ENCODE measurements at places on chromosomes 5 and 9.
A peak's percentile ranks its signal among the peaks of the same experiment; 100 is the strongest.

DNA sequence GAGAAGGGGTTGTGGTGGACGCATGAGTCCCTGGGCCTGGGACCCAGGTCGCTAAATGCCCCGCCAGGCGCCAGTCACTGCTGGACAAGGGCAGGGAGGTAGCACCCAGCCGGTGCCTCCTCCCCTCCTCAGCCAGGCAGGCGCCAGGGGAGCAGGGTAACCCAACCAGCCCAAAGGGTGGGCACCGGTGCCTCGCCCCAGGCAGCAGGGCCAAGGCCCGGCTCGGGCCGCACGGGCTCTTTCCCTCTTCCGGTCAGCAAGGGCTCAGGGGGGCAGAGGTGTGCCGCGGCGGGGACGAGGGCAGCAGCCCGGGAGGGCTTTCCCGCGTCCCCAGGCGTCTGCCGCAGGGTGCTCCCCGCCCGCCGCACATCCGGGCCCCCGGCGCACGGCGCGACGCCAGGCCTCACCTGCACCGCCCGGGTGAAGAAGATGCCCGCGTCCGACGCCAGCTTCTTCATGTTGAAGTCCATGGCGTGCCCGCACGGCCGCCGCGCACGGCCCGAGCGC is 393 bp downstream of the SH3GLB2 start:
- peak; percentile 42 for DNase-seq

- no peak for DNase-seq
These were observed 521.0 kb upstream of the WWC1 start for GRCh38 chr5:167770461-167770860.

- no peak for DNase-seq
These were observed 64.4 kb downstream of the UGCG start for GRCh38 chr9:111961009-111961408.

DNA sequence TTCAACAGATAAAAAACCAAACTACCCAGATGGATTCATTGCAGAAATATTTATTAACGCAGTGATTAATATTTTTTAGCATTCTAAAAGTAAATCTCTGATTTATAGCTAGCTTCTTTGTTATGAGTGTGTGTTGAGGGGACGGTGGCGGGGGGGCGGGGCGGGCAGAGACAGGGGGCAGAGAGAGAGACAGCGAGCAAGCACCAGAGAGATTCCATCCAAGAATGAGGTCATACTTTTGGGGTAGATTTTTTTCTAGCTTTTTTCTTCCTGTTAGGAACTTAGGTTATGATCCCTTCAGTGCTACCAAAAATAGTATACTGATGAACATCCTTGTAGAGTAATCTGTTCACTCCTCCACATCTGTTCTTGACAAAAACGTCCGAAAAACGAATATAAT is 500 bp upstream of the ZNF883 start:
- DNase-seq, result no peak

DNA sequence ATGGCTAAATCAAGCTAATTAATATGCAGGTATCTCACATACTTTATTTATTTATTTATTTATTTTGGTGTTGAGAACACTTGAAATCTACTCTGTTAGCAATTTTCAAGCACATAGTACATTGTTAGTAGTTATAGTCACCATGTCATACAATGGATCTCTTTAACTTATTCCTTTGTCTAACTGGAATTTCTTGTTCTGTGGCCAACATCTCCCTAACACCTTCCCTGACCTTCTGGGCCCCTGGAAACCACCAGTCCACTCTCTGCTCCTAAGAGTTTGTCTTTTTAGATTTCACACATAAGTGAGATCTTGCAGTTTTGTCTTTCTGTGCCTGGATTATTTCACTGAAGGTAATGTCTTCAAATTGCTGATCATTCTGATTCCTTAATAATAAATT is 229.1 kb downstream of the SEMA5A start:
- no peak for DNase-seq

- no peak for DNase-seq
These were observed 283.7 kb upstream of the IRX4 start for GRCh38 chr5:2166306-2166978.

DNA sequence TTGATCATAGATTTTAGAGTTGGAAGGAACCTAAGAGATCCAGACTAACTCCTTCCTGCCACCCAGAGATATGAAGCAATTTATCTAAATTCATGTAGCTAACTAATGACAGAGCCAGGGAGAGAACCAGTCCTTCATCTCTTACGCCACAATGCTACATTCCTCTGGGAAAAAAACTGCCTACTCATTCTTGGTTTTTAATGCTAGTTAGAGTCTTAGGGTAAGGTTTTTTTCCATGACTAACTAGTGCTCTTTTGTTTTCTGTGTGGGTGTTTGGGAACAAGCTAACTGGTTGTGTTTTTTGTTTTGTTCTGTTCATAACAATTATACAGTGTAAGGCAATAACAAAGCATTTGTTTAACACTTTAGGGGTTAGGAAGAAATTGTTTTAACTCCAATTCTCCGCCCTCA is 52.4 kb downstream of the SLC44A1 start:
- DNase-seq, result no peak

- no peak for DNase-seq
These were observed 200.8 kb downstream of the DAB2IP start for GRCh38 chr9:121852241-121852640.

- DNase-seq, result no peak
These were observed 75.4 kb upstream of the CPLX2 start for GRCh38 chr5:175795959-175796358.

- DNase-seq, result no peak
These were observed 67.8 kb downstream of the FGF1 start for GRCh38 chr5:142618130-142618523.

GRCh38 chr9:101706997-101707396 is 31.4 kb downstream of the GRIN3A start:
- DNase-seq, result no peak

- no peak for DNase-seq
These were observed 3.8 kb upstream of the CCDC192 start for GRCh38 chr5:127699416-127699815.

DNA sequence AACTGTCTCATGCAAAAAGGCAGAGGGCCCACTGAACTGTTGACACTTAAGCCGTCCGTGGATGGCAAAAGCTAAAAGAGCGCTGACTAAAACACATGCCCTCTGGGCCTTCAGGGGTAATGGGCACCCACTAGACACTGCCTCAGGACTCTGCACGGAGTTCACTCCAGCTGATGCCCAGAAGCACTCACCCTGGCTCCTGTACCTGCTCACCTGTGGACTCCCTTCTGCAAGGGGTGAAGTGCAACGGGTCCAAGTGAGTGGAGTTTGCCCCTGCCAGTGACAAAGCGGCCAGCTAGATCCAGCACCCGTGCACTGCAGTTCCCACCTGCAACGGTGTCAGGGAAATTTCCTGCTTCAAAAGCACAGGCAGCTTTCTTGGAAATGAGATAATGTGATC is 50.2 kb downstream of the SLC1A1 start:
- no peak for DNase-seq

- DNase-seq, result no peak
These were observed 10.0 kb downstream of the TCF7 start for GRCh38 chr5:134124289-134125038.

GRCh38 chr9:96751815-96752214 is 26.1 kb downstream of the ZNF510 start:
- DNase-seq, result no peak

GRCh38 chr5:174424219-174425053 is 299.9 kb upstream of the MSX2 start:
- no peak for DNase-seq

GRCh38 chr9:27851858-27852257 is 278.6 kb upstream of the C9orf72 start:
- no peak for DNase-seq

DNA sequence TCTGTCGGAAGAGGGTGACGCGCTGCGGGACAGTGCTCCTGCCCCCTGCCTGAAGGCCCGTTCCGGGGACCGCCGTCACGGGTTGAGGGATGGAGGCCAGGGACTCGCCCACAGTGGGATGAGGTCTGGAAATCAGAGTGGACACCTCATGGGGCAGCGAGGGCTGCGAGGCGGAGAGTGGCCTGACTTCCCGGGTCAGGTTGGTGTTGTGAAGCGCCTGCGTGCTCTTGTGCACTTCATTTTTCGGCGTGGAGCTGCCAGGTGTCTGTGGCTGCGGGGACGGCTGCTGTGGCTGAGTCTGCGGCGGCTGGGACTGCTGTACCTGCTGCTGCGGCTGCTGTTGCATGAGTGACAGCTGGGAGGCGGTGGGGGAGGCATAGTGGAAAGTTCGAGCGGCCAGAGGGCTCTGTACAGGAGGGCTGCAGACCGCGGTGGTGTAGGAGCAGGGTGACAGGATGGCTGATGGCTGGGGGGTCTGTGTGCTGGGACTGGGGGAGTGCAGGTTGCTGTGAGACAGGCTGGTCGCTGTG is 434.1 kb downstream of the HCN1 start:
- DNase-seq, result peak; percentile 23

- DNase-seq, result no peak
These were observed 65.5 kb upstream of the SMIM32 start for GRCh38 chr5:136258463-136258862.

- DNase-seq, result no peak
These were observed 31.5 kb upstream of the MVB12B start for GRCh38 chr9:126295082-126295477.

DNA sequence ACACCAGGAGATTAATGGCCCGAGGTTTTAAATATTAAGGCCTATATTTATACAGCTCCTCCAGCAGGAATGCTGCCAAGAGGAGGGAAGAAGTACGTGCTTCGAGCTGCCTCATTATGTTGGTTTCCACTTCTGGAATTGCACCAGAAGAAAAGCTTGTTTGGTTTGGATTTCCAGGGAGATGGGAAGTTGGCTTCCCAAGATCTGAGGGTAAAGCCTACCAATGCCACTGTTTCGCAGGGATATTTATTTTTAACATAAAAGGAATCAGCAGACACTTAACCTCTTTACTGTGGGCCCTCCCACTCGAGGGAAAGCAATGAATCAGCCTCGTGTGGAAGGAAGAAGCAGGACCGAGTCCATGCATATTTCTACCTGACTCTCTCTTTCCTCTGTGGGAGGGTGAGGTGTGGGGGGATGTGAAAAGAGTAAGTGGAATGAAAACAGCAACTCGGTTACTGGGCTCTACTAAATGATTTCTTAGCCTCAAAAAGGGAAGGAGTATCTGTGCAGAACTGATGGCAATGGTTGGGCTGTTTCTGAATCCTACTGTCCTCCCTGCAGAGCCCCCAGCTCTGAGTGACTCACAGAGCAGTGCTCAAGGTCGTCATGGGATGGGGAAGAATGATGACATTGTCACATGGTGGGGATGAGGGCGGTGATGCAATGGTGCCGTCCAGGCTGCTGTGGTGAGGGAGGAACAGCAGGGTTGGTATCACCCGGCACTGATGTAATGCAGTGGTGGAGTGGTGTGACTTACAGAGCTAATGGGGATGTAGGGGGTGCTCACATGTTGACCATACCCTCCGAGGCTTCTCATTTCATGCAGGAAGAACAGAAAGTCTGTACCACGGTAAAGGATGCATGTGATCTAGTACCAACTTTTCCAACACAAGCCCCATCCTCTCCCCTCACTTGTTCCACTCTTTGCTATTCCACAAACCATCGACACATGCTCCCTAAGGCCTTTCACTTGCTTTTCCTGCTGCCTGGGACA is 215.0 kb upstream of the PANK3 start:
- DNase-seq, result no peak

DNA sequence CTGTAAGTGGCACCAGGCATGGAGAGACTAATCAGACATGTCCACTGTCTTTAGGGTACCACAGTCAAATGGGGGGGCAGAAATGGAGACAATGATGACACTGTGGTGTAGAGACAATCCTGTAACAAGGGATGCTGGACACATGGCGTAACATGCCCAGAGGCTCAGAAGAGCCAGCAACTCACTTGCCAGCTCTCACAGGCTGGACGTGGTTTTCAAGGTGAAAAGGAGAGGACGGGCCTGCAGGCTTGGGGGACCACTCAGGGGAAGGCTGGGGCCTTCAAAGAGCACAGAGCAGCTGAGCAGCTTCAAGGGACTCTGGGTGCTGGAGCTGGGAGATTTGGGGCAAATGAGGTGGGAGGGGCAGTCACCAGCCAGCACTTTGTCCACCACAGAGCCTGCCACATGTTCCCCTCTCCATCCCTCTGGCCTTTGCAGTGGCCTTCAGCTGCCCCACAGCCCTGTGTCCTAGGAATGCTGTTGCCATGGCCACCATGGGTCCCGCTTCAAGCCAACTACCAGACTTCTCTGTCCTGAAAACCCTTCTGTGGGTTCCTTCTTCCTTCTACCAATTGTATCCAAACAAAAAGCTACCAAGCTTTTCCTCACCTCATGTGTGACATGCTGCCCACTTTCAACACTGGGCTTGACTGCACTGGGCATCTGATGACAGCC is 140.4 kb downstream of the GABBR2 start:
- DNase-seq, result no peak

DNA sequence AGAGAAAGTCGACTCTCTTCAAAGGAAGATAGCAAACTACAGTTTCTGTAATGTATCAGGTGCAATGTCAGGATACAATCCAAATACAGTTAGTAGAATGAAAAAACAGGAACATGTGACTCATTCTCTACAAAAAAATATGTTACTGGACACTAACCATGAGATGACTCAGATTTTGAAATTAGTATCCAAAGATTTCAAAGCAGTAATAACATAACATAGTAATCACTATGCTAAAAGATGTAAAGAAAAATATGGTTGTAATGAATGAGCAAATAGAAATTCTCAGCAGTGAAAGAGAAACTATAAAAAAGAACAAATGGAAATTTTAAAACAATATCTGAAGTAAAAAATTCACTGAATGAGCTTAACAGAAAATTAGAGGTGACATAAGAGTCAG is 42.3 kb downstream of the SHOC1 start:
- no peak for DNase-seq

- DNase-seq, result no peak
These were observed 6.9 kb downstream of the NEURL1B start for GRCh38 chr5:172648013-172648381.

- DNase-seq, result no peak
These were observed 206.1 kb downstream of the TUSC1 start for GRCh38 chr9:25472085-25472607.

DNA sequence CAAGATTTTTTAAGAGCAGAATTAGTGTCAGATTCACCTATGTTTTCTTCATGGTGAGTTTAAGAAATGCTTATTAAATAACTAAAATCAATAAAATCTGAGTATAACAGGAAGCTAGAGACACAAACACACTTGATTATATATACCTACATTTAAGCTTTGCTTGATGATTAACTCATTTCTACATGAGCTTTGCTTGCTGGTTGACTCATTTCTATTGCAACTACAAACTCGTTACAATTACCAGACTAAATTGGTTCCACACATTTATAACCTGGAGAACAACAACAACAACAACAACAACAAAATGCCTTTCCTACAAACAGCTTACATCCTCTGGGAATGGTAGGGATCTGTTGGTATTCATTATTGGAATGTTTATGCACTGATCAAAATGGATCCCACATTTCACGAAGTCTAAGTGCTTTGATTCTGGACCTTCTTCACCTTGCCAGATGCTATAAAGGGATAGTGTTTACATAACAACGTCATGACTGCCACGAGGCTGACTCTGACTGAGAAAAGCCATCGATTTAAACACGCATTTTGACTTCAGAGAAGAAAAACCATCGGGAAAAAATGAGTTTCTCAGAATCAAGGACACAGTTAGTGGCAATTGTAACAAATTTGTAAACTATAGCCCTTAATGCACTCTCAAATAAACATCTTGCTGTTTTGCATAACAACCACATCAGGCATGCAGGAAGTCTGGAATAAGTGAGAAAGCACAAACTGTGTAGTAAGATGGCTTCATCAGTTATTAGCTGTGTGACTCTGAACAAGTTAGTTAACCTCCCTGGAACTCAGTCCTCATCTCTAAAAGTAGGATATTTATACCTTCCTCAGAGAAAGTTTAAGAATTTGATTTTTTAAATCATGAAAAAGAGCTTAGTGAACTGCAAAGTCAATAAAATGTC is 49.8 kb downstream of the RASEF start:
- DNase-seq, result no peak
